ENCODE measurements at places on chromosomes 7 and 10. TPM values are rescaled to one million over a fixed set of nuclear protein-coding genes. Genes with fewer than 3 reads are reported as not detected.

EBLN1 gene
- total RNA-seq: not detected

MNX1 gene
- total RNA-seq: 5.7 TPM

CPN1 gene
- not detected for total RNA-seq

AGAP4 gene
- total RNA-seq: 29.3 TPM

PTN gene
- total RNA-seq: not detected

FGF8 gene
- total RNA-seq: 0.86 TPM

AGR2 gene
- not detected for total RNA-seq

NACAD gene
- not detected for total RNA-seq

Data from OCI-LY7 (cell line).